CD4-positive, alpha-beta memory T cell (primary cell): ENCODE measurements at places on chromosomes 6 and 20.

GRCh38 chr6:125082908-125083683 lies 70.5 kb upstream of the TPD52L1 start:
- DNase-seq, result no peak

DNA sequence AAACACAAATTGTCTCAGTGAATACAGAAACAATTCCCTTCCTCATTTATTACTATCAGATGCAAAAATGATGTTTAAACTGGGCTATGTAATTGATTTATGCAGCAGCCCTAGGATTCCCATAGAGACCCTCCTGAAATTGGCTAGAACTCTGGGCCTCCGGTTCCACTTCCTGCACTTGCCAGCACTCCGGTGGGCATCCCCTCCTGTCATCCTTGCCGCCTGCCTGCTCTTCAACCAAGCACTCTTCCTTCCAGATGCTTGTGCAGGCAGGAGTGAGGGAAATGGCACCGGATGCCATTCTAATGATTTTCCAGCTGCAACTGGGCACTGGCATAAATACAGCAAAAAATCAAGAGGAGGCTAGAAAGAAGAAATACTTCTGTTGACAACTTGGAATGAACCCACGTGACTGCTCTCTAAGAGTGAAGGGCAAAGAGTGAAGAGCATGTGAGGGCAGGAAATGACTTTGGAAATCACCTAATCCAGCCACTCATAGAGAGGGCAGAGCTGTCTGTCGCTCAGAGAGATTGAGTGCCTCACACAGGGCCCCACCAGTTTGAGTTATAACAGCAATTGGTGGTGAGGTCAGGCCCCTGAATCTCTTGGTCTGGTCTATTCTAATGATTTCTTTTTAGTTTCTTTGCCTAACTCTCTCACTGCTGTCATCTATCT lies 3.7 kb upstream of the NEDD9 start:
- DNase-seq, result peak; percentile 48

DNA sequence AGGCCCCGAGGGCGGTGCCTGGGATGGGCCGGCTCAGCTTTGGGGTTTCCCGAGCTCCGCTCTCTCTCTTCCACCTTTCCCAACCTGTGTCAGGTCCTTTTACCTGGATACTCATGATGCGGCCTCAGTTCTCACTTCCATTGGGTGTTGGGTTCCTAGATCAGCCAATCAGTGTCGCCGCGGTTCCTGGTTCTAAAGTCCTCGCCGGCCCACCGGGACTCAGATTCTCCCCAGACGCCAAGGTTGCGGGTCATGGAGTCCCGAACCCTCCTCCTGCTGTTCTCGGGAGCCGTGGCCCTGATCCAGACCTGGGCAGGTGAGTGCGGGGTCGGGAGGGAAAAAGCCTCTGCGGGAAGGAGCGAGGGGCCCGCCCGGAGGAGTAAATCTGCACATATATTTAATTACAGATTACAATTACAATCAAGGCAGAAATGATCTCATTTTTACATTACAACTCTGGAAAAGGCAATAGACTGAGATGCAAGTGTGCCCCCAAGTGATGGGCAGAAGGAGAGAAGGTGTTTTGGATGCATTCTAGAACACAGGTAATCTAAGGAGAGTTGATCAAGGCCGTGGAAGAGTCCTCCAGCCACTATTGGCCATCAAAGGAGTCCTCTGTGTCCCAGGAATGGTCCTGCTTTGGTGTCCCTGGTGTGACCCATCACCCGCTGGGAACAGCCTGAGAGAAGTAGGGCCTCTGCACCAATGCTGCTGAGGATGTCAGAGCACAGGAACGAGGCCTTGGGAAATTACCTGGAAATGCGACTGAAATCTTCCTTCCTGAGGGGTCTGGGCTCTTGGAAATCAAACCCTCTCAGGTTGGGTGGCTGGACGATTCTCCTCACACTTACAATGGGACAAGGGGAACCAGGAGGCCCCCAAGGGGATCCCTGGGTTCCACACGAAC lies 34.7 kb upstream of the MICB start:
- peak; percentile 91 for DNase-seq

DNA sequence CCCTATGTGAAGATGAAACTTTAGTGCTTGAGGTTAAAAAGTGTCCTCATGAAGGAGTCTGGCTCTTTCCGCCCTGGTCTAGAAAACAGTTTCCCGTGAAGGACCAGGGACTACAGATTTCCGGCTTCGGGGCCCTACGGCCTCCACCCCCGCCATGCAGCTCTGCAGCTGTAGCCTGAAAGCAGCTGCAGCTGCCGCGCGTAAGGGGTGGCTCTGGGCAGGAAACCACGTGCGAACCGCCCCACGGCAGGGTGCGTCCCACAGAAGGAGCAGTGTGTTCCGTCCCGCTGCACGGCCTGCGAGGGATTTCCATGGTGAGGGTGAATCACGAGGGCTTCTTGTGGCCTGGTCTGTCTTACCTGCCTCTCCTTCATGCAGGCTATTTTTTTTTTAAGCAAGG lies 117.0 kb downstream of the ERMARD start:
- DNase-seq, result peak; percentile 41
